Placental pericyte (primary cell): ENCODE measurements at places on chromosomes 6 and 20. TPM values are rescaled to one million over a fixed set of nuclear protein-coding genes. Genes with fewer than 3 reads are reported as not detected.

The PPP2R5D gene
- 34.4 and 55.1 TPM in 2 replicates for total RNA-seq

The PTPRK gene
- 105 and 166 TPM in 2 replicates for total RNA-seq

The MLN gene
- not detected in 2 replicates for total RNA-seq

The SGK2 gene
- 0.22 and 0.57 TPM in 2 replicates for total RNA-seq

The MLIP gene
- 0.44 TPM in 1 of 2 replicates, not detected in the other for total RNA-seq

The SLC17A2 gene
- total RNA-seq: not detected in 2 replicates

The SOX12 gene
- total RNA-seq: 10.1 and 10.3 TPM in 2 replicates

The PBOV1 gene
- not detected in 2 replicates for total RNA-seq

The SNHG17 gene
- 11.2 and 11.5 TPM in 2 replicates for total RNA-seq

The TP53INP2 gene
- 4.3 and 7.9 TPM in 2 replicates for total RNA-seq

The PPIL6 gene
- 1.8 and 2.6 TPM in 2 replicates for total RNA-seq

The HLA-DMA gene
- 0.14 and 1.5 TPM in 2 replicates for total RNA-seq

The NMBR gene
- total RNA-seq: not detected in 2 replicates

The OPN5 gene
- total RNA-seq: not detected in 2 replicates

The PSORS1C2 gene
- not detected in 2 replicates for total RNA-seq

The SMLR1 gene
- not detected in 2 replicates for total RNA-seq
